Pancreas (tissue), 10 donors: ENCODE measurements at places on chromosomes 16 and 17. TPM values are rescaled to one million over a fixed set of nuclear protein-coding genes. Genes with fewer than 3 reads are reported as not detected.

The SOX8 gene
- 0.79 TPM for total RNA-seq

The GAST gene
- not detected for total RNA-seq

The CNGB1 gene
- 0.43 TPM for total RNA-seq

The ALDH3A1 gene
- 0.51 TPM for total RNA-seq

The TMEM94 gene
- total RNA-seq = 29.9 TPM

The ZG16B gene
- total RNA-seq = 0.79 TPM

The HES7 gene
- total RNA-seq = not detected

The STX1B gene
- 0.83 TPM for total RNA-seq

The IRX3 gene
- 1.6 TPM for total RNA-seq

The C17orf107 gene
- 3.1 TPM for total RNA-seq

The MYH8 gene
- total RNA-seq = not detected

The SCNN1B gene
- 0.64 TPM for total RNA-seq

DNA sequence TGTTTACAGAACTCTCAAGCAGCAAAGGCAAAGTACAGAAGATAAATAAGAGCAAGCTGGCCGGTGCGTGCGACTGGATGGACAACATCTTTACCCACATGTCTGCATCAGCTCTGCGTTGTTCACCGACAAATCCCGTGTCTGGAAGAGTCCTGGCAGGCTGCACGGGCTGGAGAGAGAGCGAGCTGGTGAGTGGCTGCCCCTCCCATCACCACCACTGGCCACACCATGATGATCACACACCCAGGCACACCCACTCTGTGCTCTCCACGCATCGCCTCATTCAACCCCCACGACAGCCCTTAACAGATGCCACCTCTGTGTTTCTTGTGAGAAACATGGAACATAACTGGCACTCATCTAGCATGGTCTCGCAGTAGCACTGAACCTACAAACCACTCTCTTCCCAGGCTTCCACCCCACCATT lies 59.2 kb downstream of the ANKRD11 start:
- no peak for DNase-seq
- peaks cover 11% of the 10 kb centered on the region for H3K4me1 ChIP-seq
- no peaks in the 10 kb centered on the region for H3K36me3 ChIP-seq
- H3K4me3 ChIP-seq = no peak overlapping the region

- no peak overlapping the region for H3K4me3 ChIP-seq
- no peak overlapping the region for H3K27ac ChIP-seq
- no peaks in the 10 kb centered on the region for H3K27me3 ChIP-seq
- H3K36me3 ChIP-seq = no peaks in the 10 kb centered on the region
- H3K4me1 ChIP-seq = no peaks in the 10 kb centered on the region
These were observed 16.2 kb downstream of the DYNLRB2 start for GRCh38 chr16:80557037-80557436.

GRCh38 chr16:89484923-89485679 lies 5.3 kb downstream of the ANKRD11 start:
- H3K4me1 ChIP-seq = peaks cover 37% of the 10 kb centered on the region
- H3K36me3 ChIP-seq = no peaks in the 10 kb centered on the region
- no peak overlapping the region for H3K27ac ChIP-seq
- H3K27me3 ChIP-seq = no peaks in the 10 kb centered on the region
- no peak overlapping the region for H3K4me3 ChIP-seq

DNA sequence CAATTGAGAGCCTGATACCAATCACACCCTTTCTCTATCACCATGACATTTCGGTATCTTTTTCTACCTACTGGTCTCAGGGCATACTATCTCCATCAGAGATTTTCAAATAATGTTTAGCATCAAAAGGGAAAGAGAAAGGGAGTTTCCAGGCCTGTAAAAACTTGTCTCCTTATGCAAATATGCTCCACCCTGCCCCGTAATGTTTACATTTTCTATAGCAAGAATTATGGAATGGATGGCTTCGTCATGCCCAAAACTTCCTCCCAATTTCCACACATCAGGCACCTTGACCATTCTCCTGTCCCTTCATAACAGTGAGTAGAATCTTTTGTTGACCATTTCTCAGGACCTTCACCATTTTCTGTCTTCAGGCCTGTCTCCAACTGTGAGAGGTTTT lies 30.9 kb upstream of the HLF start:
- DNase-seq = no peak
- no peaks in the 10 kb centered on the region for H3K36me3 ChIP-seq
- H3K27ac ChIP-seq = no peak overlapping the region
- H3K27me3 ChIP-seq = no peaks in the 10 kb centered on the region

GRCh38 chr16:10370096-10370726 lies 15.7 kb upstream of the ATF7IP2 start:
- H3K4me3 ChIP-seq = no peak overlapping the region
- no peaks in the 10 kb centered on the region for H3K36me3 ChIP-seq
- no peaks in the 10 kb centered on the region for H3K27me3 ChIP-seq
- H3K27ac ChIP-seq = no peak overlapping the region
- DNase-seq = no peak

DNA sequence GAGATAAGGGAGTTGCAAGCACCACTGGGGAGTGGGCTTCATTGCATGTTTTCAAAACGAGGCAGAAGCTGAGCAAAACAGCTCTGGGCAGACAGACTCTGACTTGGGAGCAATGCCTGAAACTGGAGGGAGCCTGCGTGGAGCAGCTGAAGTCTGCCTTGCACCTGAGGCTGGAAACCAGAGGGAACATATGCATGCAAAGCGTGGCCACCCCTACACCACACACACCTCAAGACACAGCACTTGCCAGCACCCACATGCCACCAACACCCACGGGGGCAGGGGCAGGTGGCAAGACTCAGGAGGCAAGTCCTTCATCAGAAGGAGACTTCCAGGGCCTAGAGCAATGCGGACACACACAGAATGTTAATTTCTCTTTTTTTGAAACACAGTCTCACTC lies 45.8 kb downstream of the COTL1 start:
- H3K27ac ChIP-seq = no peak overlapping the region
- H3K4me1 ChIP-seq = peaks cover 4% of the 10 kb centered on the region
- H3K4me3 ChIP-seq = no peak overlapping the region
- no peaks in the 10 kb centered on the region for H3K36me3 ChIP-seq
- DNase-seq = no peak

DNA sequence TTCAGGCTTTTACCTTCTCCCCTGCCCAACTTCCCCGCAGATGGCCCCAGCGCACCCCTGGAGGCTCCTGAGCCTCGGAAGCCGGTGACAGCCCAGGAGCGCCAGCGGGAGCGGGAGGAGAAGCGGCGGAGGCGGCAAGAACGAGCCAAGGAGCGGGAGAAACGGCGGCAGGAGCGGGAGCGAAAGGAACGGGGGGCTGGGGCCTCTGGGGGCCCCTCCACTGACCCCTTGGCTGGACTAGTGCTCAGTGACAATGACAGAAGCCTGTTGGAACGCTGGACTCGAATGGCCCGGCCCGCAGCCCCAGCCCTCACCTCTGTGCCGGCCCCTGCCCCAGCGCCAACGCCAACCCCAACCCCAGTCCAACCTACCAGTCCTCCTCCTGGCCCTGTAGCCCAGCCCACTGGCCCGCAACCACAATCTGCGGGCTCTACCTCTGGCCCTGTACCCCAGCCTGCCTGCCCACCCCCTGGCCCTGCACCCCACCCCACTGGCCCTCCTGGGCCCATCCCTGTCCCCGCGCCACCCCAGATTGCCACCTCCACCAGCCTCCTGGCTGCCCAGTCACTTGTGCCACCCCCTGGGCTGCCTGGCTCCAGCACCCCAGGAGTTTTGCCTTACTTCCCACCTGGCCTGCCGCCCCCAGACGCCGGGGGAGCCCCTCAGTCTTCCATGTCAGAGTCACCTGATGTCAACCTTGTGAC lies 3.6 kb downstream of the MAPK7 start:
- no peak overlapping the region for H3K4me3 ChIP-seq
- no peak for DNase-seq
- H3K27ac ChIP-seq = no peak overlapping the region
- H3K36me3 ChIP-seq = peaks cover 16% of the 10 kb centered on the region
- H3K27me3 ChIP-seq = no peaks in the 10 kb centered on the region

DNA sequence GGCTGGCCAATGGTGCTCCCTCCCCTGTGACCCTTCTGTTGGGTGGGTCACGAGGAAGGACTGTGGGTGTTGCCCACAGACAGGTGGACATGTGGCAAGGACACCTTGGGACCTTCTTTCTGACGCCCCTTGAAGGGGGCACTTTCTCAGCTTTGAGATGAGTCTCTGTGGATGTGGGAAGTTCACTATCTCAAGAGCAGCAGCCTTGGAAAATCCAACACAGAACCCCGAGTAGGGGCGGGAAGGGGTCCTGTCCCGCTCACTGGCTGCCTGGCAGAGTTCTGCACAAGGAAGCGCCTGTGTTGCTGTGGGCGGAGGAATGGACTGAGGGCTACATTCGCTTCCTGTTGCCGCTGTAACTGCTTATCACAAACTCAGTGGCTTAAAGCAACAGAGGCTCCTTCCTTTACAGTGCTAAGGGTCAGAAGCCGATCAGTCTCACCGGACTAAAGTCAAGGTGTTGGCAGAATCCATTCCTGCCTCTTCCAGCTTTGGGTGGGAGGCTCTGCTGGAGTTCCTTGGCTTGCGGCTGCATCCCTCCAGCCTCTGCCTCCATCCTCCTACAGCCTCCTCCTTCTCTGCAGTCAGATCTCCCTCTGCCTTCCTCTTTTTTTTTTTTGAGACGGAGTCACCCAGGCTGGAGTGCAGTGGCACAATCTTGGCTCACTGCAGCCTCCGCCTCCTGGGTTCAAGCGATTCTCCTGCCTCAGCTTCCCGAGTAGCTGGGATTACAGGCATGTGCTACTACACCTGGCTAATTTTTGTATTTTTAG lies 305.2 kb downstream of the SEC14L1 start:
- no peaks in the 10 kb centered on the region for H3K36me3 ChIP-seq
- DNase-seq = no peak
- H3K27me3 ChIP-seq = no peaks in the 10 kb centered on the region
- H3K27ac ChIP-seq = peak overlapping the region; percentile 71
- H3K4me1 ChIP-seq = peaks cover 8% of the 10 kb centered on the region

DNA sequence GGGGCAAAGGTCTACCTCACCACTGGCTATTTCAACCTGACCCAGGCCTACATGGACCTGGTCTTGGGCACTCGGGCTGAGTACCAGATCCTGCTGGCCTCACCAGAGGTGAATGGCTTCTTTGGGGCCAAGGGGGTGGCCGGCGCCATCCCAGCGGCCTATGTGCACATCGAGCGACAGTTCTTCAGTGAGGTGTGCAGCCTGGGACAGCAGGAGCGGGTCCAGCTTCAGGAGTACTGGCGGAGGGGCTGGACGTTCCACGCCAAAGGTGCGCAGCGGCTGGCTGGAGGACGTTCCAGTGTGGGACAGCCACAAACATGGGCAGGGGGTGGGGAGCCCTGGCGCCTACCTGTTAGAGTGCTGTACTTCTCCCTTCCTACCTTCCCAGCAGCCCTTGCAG lies 25.4 kb downstream of the PGS1 start:
- H3K4me1 ChIP-seq = peaks cover 8% of the 10 kb centered on the region
- H3K27ac ChIP-seq = no peak overlapping the region
- H3K27me3 ChIP-seq = no peaks in the 10 kb centered on the region
- H3K4me3 ChIP-seq = no peak overlapping the region
